ENCODE measurements at places on chromosomes 11 and 22. TPM values are rescaled to one million over a fixed set of nuclear protein-coding genes. Genes with fewer than 3 reads are reported as not detected.

Gene IGLL5
- total RNA-seq, result not detected

Gene RFPL1
- total RNA-seq, result not detected

Gene NXPE2
- total RNA-seq, result not detected

Gene MMP10
- total RNA-seq, result 2.5 TPM

Gene CDC45
- 2.2 TPM for total RNA-seq

Gene PANX3
- total RNA-seq, result not detected

Gene KDM4D
- 1.0 TPM for total RNA-seq

Gene OR51I1
- not detected for total RNA-seq

Gene C1QTNF4
- total RNA-seq, result 0.27 TPM

Gene HMOX1
- total RNA-seq, result 9.0 TPM

Gene BIK
- 2.0 TPM for total RNA-seq

Gene DSCAML1
- not detected for total RNA-seq

Gene TYR
- total RNA-seq, result not detected

Gene CRYBA4
- not detected for total RNA-seq

Gene OR51B4
- total RNA-seq, result not detected

Gene NEFH
- total RNA-seq, result 0.17 TPM

Gene ARHGEF12
- total RNA-seq, result 67.8 TPM

Gene GNAZ
- total RNA-seq, result 2.0 TPM

Gene PHOX2A
- not detected for total RNA-seq

Gene MRPL23
- total RNA-seq, result 40.8 TPM

Gene INTS4
- total RNA-seq, result 26.7 TPM

Gene CARNS1
- 0.12 TPM for total RNA-seq

Gene ABCG4
- total RNA-seq, result 1.4 TPM

Gene OR8B4
- total RNA-seq, result not detected

Gene OR8B2
- not detected for total RNA-seq

Gene ARL2
- total RNA-seq, result 51.2 TPM

Gene BDNF
- total RNA-seq, result 2.5 TPM

Gene TMEM45B
- total RNA-seq, result 0.17 TPM

Gene HOATZ
- not detected for total RNA-seq

Gene GAB4
- total RNA-seq, result not detected

Gene APOBEC3B
- 0.83 TPM for total RNA-seq

Gene B4GALNT4
- total RNA-seq, result 1.5 TPM

Gene CAPN5
- 3.0 TPM for total RNA-seq

Gene SPDYC
- not detected for total RNA-seq

Gene OR51E2
- not detected for total RNA-seq

Gene OR52E5
- total RNA-seq, result not detected

Gene CRYBB1
- not detected for total RNA-seq

Gene NCF4
- total RNA-seq, result not detected

Gene C11orf42
- total RNA-seq, result not detected

Gene MFRP
- not detected for total RNA-seq

Gene SMIM38
- 0.50 TPM for total RNA-seq

Gene CSF2RB
- total RNA-seq, result not detected

Gene RNF215
- 22.0 TPM for total RNA-seq

Gene MS4A8
- not detected for total RNA-seq

Gene TBX10
- total RNA-seq, result not detected

Gene VPREB1
- not detected for total RNA-seq

Gene CASP4
- total RNA-seq, result 190 TPM

Gene GLYATL1
- total RNA-seq, result 0.50 TPM

Gene ASRGL1
- total RNA-seq, result 0.50 TPM

Gene P2RX6
- 4.3 TPM for total RNA-seq

Gene MS4A15
- total RNA-seq, result not detected

Gene RASD2
- total RNA-seq, result not detected

Gene OR2AG1
- not detected for total RNA-seq

Gene TRIM51
- total RNA-seq, result not detected

Measured in mammary epithelial cell (primary cell).